ENCODE measurements at places on chromosomes 7 and 10.

- H3K36me3 ChIP-seq: no peaks in the 10 kb centered on the region
- H3K27me3 ChIP-seq: no peaks in the 10 kb centered on the region
- H3K4me1 ChIP-seq: no peaks in the 10 kb centered on the region
- no peak overlapping the region for H3K27ac ChIP-seq
Observed at GRCh38 chr10:10078446-10078845, 939.2 kb upstream of the CELF2 start.

DNA sequence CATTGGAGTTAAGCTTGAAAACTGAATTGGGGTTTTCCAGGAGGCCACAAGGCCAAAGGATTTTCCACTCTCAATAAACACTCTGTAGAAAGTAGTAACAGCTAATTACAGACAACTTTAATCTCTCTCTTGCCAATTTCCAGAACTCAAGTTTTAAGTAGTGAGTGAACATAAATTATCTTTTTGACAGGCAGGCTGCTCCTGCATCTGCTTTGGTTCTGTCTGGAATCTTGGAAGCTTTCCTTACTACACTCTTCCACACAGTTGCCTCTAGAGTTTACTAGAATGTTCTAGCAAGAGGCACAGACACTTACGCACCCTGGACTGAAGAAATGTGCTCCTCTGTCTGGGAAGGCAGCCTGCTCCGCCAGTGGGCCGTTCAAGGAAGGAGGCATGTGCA is 90.5 kb upstream of the WAC start:
- peaks cover 6% of the 10 kb centered on the region for H3K4me1 ChIP-seq
- no peaks in the 10 kb centered on the region for H3K27me3 ChIP-seq
- no peaks in the 10 kb centered on the region for H3K36me3 ChIP-seq
- no peak overlapping the region for H3K27ac ChIP-seq

GRCh38 chr10:17785276-17785930 is 23.7 kb upstream of the MRC1 start:
- peak; percentile 37 for DNase-seq
- H3K4me1 ChIP-seq: peaks cover 16% of the 10 kb centered on the region
- H3K4me3 ChIP-seq: no peak overlapping the region
- H3K27ac ChIP-seq: no peak overlapping the region
- H3K27me3 ChIP-seq: no peaks in the 10 kb centered on the region

DNA sequence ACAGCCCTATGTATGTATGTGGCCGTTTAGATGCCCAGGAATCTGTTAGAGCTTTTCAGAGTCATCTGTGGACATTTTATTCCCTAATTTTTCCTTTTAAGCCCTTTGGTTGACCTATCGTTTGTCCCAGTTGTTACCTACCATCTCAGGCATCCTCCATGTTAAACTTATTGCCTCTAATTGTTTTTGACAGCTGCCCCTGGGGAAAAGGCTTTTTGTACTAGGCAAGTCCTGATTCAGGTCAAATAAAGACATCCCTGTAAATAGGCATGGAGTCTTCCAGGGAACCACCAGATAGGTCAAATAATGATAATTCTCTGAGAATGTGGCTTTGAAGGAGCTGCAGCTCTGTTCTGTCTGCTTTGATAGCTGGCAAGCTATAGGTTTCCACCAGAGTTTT is 87.7 kb upstream of the CYP26C1 start:
- H3K27me3 ChIP-seq: no peaks in the 10 kb centered on the region
- H3K27ac ChIP-seq: no peak overlapping the region
- no peaks in the 10 kb centered on the region for H3K36me3 ChIP-seq
- no peak for DNase-seq
- no peak overlapping the region for H3K4me3 ChIP-seq

- peaks cover 7% of the 10 kb centered on the region for H3K36me3 ChIP-seq
- no peak overlapping the region for H3K27ac ChIP-seq
- H3K27me3 ChIP-seq: no peaks in the 10 kb centered on the region
- H3K4me3 ChIP-seq: no peak overlapping the region
- H3K4me1 ChIP-seq: no peaks in the 10 kb centered on the region
Observed at GRCh38 chr7:92496876-92497275, 19.1 kb upstream of the ERVW-1 start.

GRCh38 chr10:125599194-125599593 is 83.8 kb downstream of the TEX36 start:
- H3K36me3 ChIP-seq: no peaks in the 10 kb centered on the region
- H3K27me3 ChIP-seq: no peaks in the 10 kb centered on the region
- DNase-seq: no peak
- H3K4me1 ChIP-seq: no peaks in the 10 kb centered on the region
- no peak overlapping the region for H3K27ac ChIP-seq

DNA sequence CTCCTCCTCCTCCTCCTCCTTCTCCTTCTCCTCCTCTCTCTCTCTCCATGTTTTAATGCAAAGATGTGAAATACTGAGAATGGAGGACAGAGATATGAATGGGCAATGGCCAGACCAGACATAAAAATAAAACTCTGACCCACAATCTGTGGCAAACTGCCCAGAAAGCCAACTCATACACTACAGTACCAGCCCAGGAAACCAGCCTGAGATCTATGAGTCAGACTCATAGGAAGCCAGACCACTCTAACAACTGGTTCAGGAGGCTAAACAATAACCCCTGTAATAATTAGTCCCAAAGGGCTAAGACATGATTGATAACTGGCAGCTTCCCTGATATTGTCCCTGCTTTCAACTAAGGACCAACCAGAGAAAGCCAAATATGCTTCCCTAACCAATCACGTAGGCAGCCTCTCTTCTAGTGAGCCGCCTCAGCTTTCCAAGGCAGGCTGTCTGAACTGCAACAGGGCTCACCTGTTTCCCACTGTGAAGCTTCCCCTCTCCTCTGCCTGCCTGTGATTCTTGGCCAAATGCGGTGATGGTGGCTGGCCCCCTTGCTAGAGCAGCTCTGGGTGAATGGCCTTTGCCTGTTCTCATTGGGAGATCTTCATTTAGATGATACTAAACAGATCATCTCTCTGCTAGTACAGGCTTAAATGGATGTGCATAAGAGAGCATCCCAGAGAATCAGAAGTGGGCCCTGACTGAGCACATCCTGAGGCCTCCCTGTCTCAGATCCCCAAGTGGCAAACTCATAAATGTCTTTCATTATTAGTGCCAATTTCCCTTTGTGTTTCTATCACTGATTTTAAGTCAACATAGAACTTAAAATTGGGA is 817.6 kb downstream of the TNS3 start:
- H3K4me1 ChIP-seq: no peaks in the 10 kb centered on the region
- no peaks in the 10 kb centered on the region for H3K36me3 ChIP-seq
- no peaks in the 10 kb centered on the region for H3K27me3 ChIP-seq
- DNase-seq: no peak
- H3K27ac ChIP-seq: no peak overlapping the region
- H3K4me3 ChIP-seq: no peak overlapping the region

- no peak overlapping the region for H3K27ac ChIP-seq
- no peak for DNase-seq
- no peaks in the 10 kb centered on the region for H3K36me3 ChIP-seq
- no peaks in the 10 kb centered on the region for H3K4me1 ChIP-seq
Observed at GRCh38 chr7:145644426-145645134, 472.0 kb upstream of the CNTNAP2 start.

DNA sequence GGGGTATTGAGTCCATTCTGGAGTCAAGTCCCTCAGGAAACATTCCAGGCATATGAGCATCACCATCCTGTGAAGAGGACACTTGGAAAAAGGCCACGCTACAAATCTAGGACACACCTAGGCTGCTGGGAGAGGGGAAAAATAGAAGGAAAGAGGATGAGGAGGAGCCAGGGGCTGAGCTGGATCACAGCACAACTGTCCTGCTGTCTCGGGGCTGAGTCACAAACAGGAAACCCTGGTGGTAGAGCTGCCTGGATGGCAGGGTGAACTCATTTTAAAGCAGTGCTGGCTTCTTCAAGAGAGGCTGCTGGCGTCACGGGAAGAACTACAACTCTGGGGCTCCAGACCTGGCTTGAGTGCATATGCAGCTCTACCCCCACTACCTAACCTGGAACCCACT is 151.5 kb downstream of the RNF216 start:
- no peaks in the 10 kb centered on the region for H3K27me3 ChIP-seq
- DNase-seq: peak; percentile 60
- peaks cover 4% of the 10 kb centered on the region for H3K36me3 ChIP-seq
- peak overlapping the region; percentile 38 for H3K27ac ChIP-seq
- no peak overlapping the region for H3K4me3 ChIP-seq

DNA sequence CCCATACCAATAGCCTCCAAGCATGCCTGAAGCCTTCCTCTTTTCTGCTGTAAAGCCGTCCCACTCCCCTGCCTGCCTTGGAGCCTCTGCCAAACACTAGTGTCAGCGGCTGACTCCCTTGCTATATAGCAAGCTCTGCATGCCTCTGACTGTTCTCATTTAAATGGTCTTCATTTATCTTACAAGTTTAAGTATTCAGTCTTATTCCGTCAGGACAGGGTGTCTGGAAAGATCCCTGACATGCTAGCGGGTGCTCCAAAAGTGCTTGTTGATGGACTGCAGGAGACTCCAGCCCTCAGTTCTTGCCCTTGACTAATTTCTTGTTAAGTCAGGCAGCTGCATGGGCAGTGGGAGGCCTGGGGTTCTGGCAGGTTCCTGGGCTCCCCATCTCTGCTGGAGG is 298.7 kb downstream of the GFRA1 start:
- DNase-seq: no peak
- H3K27ac ChIP-seq: no peak overlapping the region
- H3K4me1 ChIP-seq: no peaks in the 10 kb centered on the region

DNA sequence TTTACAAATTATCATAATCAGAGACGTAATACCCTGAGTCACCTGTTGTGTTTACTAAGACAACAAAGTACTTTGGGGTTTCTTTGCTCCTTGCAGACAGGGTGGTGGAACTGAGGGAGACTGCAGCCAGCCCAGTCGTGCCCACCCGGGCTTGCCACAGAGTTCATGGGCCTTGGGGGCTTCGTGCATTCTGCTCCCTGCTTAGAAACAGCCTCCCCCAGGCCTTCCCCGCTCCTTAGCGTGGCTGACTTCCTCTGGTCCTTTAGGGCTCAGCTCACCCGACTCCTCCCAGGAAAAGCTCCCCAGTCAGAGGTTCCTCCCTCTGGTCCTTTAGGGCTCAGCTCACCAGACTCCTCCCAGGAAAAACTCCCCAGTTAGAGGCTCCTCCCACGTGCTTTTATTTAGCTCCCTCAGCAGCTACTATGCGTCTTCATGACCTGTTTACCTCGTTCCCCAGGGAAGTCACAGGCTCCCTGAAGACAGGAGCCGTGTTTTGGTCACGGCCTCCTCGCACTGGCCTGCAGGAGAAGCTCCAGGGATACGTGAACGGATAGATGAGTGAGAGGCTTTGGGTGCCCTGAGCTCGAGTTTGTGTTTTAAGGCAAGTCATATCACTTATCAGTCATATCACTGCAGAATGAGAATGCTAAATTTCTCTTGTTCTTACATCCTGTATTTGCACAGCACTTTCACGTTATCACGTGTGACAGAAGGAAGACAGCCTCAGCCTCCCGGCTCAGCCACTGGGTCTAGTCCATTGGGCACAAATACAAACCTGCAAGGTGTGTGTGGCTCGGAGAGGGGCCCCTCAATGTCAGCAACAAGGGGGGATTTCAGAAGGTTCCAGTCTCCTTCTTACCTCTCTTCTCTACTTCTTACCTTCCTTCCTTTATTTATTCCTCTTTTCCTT is 52.7 kb upstream of the VIPR2 start:
- no peaks in the 10 kb centered on the region for H3K36me3 ChIP-seq
- H3K27me3 ChIP-seq: no peaks in the 10 kb centered on the region
- H3K4me1 ChIP-seq: no peaks in the 10 kb centered on the region
- H3K27ac ChIP-seq: no peak overlapping the region
- no peak overlapping the region for H3K4me3 ChIP-seq
- DNase-seq: no peak

- H3K27ac ChIP-seq: no peak overlapping the region
- H3K36me3 ChIP-seq: no peaks in the 10 kb centered on the region
- no peaks in the 10 kb centered on the region for H3K27me3 ChIP-seq
- no peaks in the 10 kb centered on the region for H3K4me1 ChIP-seq
- DNase-seq: peak; percentile 74
- H3K4me3 ChIP-seq: no peak overlapping the region
Observed at GRCh38 chr10:110774069-110775019, 97.4 kb upstream of the PDCD4 start.

DNA sequence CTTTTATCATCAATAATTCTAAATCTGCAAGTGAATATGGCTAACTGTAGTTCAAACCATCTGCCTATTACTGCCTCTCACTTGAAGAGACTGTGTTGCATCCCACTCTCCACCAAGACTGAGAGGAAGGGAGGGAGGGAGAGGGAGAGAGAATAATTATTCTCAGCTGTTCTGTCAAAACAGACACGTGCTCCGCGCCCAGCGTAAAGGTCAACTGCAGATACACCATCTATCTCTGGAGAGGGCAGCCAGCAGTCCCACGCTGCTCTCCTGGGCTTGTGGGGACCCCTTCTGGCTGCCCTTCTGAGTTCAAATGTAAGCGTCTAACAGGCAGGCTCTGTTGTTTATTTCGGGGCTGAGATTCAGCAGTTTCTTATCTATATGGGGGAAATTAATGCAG is 625.5 kb upstream of the GALNT17 start:
- DNase-seq: no peak
- H3K36me3 ChIP-seq: no peaks in the 10 kb centered on the region
- no peaks in the 10 kb centered on the region for H3K27me3 ChIP-seq
- peaks cover under 1% of the 10 kb centered on the region for H3K4me1 ChIP-seq

DNA sequence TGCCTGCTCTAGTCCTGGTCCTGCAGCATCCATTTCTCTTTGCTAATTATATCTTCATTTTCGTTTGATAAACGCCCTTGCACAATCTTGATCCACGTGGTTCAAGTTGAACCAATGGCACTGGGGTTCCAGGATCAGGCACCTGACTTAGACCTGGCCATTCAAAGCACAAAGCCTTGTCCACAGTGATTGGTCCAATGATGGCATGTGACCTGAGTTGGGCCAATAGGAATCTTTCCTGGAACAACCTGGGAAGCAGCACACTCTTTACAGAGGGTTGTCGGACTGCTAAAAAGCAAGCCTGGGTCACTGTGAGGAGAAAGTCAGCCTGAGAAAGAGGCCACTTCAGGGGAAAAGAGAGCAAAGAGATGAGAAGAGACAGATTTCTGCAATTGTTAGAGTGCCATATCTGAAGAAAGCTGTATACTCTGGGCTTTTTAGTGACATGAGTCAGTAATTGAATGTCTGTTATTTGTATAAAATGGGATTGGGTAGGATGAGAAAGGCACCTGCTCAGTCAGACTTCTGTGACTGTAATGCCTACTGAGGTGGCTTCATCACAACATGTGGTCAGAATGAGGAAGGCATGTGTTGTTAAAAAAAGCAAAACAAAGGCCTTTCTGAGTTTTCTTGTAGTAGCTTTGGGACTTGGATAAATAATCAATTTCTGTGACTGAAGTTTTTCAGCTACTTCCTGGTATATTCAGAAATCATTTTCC is 4.4 kb upstream of the STEAP4 start:
- no peak overlapping the region for H3K27ac ChIP-seq
- no peak for DNase-seq
- H3K4me1 ChIP-seq: peaks cover 4% of the 10 kb centered on the region
- H3K36me3 ChIP-seq: no peaks in the 10 kb centered on the region

DNA sequence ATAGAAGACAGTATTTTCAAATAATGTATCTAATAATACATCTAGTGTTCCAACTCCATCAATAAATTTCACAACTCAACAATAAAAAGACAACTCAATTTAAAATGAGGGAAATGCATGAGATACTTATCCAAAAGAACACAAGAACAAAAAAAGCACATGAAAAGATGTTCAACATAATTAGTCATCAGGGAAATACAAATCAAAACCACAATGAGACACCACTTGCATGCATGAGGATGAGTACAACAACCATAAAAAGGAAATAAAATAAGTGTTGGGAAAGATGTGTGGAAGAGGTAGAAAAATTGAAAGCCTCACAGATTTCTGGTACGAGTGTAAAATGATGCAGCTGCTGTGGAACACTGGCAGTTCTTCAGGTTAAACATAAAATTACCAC is 111.6 kb upstream of the PTPRZ1 start:
- H3K27ac ChIP-seq: no peak overlapping the region
- DNase-seq: no peak
- no peak overlapping the region for H3K4me3 ChIP-seq
- no peaks in the 10 kb centered on the region for H3K36me3 ChIP-seq
